SK-N-MC (cell line): ENCODE measurements at places on chromosomes 4 and X.

- DNase-seq = no peak
Measured at GRCh38 chrX:50813843-50814661, at the start of gene SHROOM4. SHROOM4 (minus strand) TSS chrX:50814194; CDS start chrX:50814018, 176 bp downstream.

- no peak for DNase-seq
Measured at GRCh38 chr4:68907245-68907644, 44.4 kb downstream of the UGT2A3 start.

DNA sequence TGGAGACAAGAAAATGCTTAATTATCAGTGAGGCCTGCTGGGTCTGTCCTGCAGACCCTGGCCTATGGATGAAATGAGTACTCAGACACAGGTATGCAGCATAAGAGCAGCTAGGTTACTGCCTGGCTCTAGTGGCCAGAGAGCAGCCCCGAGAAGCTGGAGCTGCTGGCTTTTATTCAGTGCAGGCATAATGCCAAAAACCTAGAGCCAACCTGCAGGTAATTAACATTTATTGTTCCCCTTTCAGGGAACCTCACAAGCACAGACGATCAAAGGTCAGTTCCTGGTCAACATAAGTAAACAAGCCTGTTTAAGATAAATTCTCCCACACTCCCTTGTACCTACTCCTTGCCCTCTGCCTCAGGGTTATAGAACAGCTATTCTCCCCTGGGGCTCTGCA lies 13.3 kb downstream of the IDS start:
- DNase-seq = no peak

GRCh38 chr4:6308899-6309643 lies 39.4 kb downstream of the WFS1 start:
- DNase-seq = no peak

GRCh38 chr4:70619778-70620177 lies 8.8 kb upstream of the ENAM start:
- DNase-seq = no peak

GRCh38 chr4:5711479-5712184 lies 631 bp downstream of the EVC start:
- no peak for DNase-seq

DNA sequence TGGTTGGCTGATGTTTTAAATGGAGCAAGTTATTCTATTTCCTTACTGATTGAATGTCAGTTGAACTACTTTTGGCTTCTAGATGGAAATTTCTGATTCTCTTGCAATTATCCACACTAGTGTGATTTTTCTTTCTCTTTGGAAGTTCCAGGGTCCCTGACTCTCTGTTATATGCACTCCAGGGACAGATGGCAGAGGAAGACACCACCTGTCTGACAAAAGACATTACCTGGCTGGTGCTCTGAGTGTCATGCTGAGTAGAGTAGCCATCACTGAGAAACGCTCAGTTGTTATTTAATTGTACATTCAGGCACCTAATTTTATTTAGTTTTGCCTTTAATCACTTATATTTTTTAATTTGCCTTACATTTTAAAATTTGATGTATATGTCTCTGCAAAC lies 105.4 kb upstream of the TLL1 start:
- no peak for DNase-seq

DNA sequence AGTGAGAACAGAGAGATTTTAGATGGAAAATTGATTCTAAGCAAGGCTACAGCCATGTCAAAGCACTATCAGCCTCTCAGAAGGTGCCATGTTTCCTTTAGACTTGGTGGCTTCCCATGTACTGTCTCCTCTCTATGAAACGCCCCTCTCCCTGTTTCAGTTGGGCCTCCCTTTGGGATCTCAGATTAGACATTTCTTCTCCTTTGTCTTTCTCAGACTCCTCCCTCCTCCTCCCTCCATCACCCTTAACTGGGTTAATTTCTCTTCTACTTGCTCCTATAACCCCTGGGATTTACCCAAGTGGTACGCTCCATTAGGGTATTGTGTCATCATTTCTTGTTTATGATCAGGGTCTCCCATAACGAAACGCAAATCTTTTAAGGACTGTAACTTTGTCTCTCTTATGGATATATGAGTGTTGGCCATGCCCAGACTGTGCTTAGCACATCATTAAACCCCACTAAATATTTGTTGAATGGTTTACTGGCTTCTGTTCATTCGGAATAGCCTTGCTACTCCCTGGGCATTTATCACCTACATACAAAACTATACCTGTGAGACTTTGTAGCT lies 106.8 kb downstream of the FAM9B start:
- no peak for DNase-seq

DNA sequence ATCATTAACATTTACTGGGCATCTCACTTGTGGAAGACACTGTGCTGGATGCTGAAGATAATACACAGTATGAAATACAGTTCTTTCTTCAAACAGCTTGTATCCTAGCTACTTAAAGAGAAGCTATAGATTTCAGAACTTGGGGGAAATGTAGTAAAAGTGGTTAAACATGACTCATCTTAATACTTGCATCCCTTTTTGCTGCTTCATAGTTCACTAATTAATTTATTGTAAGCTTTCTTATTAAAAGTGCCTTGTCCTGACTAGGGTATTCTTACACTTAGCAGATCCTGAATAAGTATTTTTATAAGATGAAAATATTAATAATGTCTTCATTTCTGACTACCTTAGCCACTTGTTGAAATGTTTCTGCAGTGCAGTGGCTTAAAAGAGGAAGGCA lies 132.8 kb upstream of the STIM2 start:
- no peak for DNase-seq

DNA sequence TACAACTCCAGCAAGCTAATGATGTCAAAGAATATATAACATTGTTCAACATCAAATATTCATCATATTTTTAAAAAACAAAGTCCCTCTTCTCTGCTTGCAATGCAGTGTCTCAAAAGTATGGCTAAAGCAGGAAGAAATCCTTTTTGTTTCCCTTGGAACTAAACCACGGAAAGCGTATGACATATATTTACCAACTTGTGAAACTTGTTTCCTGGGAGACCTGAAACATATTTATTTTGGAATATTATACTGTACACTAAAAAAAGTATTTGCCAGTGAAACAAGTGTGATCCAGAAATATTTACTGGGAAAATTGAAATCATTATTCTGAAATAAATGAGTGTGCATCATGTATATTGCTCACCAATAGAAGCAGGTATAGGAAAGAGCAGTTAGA lies 156.0 kb upstream of the ANKRD50 start:
- no peak for DNase-seq

DNA sequence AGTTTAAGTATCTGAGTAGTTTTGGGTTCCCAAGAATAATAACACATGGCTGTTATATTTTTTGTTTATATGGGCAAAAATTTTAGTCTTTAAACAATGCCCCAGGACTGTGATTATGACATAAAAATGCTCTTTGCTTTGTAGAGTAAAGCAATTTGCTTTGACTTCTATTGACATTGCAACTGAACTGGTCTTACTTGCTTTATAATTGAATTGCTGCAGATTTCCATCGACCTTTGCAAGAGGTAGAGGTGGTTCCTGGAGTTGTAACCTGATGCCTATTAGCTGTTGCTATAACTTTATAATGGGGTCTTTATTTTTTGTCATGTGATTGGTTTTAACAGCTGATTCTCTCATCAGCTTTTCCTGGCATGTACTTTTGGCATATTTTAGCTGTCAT lies 302.9 kb downstream of the ARHGAP10 start:
- no peak for DNase-seq

- no peak for DNase-seq
Measured at GRCh38 chr4:152004801-152005200, 244.0 kb upstream of the GATB start.

DNA sequence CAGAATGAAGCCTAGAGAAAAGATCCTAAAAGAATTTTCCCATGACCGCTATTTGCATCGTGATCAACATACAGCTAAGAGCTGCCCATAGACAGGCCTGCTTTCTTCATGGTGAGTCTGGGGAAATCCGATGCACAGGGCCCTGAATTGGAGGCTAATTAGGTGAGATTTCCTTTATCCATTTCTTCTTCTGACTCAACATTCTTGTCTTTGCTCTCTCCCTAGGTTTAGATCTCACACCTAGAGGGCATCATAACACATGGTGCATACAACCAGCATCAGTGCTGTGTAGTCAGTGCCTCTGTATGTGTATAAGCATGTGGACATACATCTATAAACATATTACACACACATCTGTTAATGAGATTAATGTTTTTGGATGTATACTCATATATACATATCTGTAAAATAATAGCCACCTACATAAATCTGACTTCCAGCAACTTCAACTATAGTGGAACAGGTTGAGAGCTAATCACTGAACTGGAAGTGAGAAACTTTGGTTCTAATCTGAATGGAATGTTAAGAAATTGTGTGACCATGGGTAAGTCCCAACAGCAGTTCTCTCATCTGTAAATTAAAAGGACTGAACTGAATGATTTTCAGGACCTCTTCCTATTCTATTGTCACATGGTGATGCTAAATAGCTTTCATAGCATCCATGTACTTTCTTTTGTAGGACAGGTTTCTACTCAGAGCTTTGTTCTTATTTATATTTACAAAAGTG lies 17.5 kb downstream of the GATB start:
- DNase-seq = no peak

DNA sequence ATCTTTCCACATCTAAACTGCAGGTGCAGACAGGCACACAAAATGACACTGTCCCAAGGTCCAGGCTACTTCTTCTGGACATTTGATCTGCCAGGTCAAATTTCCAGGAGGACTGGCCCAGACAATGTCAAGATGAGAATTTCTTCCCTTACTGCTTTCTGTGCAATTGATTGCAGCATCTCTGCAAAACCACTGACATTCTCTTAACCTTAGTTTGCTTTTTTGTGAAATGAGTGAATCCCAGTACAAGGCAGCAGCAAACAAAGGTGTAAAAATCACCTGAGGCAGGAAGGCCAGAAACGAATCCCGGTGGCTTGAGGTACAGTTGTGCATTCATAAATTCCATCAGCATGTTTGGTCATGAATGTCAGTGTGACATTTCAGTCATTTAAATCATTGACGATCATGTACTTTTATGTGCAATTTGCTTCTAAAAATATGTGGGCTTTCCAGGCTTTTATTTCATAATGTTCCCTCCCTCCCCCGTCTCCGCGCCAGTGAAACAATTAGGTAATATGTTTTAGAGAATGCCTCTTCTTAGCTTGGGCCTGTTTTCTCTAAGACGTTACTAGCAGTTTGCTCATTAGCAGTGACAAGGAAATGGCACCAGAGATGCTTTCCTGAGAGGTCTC lies 39.1 kb downstream of the NHS start:
- DNase-seq = no peak

DNA sequence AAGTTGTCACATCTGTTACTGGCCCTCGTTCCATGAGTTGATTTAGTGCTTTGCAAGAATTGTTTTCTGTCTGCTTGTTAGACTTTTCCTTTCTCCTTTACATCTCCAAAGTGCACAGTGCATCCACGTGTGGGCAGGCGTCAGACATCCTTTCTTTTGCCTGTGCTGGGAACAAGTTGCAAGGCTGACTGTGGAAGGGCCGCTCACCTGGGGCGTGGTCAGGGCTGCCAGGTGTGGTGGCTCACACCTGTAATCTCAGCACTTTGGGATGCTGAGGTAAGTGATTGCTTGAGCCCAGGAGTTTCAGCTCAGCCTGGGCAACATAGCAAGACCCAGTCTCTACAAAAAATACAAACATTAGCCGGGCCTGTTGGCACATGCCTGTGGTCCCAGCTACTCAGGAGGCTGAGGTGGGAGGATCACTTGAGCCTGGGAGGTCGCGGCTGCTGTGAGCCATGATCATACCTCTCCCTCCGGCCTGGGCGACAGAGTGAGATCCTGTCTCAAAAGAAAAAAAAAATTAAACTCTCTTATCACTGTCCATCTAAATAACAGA lies 46.2 kb downstream of the RGS12 start:
- DNase-seq = no peak

DNA sequence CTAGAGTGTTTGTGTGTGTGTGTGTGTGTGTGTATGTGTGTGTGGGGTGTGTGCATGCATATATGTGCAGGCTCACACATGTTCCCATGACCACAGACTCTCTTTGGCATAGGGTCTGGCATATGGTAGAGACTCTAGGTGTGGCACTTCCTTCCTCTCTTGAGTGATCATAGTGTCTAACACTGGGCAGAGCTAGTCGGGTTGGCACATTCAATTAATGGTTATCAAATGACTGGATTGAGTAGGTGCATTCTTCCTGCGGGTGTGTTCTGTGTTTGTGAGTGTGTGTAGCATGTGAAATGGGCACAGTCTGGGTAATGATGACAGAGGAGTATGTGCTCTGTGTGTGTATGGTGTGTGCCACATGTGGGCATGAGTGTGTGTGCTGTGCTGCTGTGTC lies 106.5 kb downstream of the EFNB1 start:
- DNase-seq = no peak

DNA sequence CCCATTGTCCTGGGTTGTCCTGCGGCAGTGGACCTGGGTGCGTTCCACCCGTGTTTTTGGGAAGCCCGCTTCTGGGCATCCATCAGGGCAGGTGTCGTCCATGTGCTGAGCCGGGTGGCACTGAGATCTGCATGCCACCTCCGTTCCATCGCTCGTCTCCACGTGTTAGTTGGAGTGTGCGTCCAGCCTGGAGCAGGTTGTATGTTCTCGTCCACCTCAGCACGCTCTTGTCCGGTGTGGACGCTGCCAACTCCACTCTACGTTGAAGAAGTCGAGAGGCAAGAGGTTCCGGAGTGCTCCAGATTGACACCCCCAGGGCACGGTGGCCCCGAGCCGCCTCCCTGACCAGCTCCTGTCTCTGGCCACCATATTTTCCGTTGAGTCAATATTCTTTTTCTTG lies 33.9 kb downstream of the PCGF3 start:
- DNase-seq = no peak

GRCh38 chrX:113594123-113594841 lies 753.7 kb upstream of the AMOT start:
- no peak for DNase-seq

DNA sequence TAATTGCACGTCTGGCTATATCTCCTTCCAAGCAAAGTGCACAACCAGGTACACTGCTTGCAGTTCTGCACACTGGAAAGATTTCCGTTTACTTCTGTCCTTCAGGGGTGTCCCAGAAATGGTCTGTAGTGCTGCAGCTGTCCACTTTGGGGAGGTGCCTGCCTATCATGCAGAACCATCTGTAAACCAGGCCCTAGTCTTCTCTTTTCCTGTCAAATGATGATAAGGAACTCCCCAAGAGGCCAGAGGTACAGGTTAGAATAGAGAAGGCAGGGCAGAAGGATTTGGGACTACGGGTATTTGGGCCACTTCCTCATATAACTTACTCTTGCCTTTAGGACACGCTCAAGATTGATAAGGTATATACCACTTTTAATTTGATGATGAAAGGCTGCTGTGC lies 746.9 kb downstream of the FAT4 start:
- no peak for DNase-seq

DNA sequence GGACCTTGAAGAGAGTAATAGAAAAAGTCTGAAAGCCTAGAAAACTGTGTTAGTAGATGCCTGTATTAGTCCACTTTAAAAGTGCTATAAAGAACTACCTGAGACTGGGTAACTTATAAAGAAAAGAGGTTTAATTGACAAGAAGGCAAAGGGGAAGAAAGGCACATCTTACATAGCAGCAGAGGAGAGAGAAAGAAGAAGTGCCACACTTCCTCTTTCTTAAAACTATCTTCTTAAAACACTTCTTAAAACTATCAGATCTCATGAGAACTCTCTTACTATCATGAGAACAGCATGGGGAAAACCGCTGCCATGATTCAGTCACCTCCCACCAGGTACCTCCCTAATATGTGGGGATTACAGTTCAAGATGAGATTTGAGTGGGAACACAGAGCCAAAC lies 18.8 kb upstream of the COL25A1 start:
- DNase-seq = no peak

GRCh38 chr4:91621446-91621845 lies 682.3 kb upstream of the GRID2 start:
- DNase-seq = no peak
